ENCODE measurements at places on chromosomes 2 and 18.
A peak's percentile ranks its signal among the peaks of the same experiment; 100 is the strongest.

DNA sequence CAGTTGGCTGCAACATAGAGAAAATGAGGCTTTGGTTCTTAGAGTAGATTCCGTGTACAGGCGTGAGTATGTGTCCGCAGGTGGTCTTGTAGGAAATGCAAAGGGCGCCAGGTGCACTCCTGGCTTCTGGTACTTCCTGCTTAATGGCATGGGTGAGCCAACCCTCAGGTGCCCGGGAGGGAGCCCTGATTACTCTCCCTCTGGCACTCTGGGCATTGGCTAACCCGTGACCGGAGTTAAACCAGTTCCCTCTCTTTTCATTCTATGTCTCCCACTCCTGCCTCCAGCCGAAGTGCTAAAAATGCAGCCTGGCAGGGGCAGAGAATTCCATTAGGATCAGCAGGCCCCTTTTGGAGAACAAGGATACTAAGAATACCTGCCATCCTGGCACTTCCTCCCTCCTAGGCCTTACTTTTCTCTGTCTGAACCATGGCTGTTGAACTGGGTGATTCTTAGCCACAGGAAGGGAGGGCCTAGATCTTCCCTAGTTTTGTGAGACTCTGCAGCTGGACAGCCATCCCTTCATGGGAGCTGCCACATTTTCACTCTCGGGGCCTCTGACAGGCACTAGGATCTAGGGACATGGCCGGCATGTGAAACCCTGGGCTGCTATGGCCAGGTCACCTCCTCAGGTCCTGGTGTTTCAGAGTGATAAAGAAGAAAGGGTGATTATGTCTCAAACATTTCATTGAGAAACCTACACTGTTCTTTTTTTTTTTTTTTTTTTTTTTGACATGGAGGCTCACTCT is 6.5 kb downstream of the MERTK start:
- no peak for DNase-seq

DNA sequence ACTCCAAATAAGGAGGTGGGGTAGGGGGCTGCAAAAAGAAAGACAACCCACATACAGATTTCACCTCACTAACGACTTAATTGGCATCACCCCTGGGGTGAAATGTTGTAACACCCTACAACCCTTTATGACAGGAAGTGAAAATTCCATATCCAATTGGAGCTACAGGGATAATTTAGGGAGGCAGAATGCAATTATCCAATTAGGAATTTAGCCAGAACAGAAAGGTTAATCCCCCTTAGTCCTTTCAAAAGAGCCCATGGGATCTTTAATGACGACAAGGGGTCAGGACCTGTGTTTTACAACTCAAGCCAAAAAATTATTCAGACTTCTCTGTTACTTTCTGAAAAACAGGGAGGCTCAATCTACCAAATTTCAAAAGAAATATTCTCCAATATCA is 1027.1 kb downstream of the TMEM182 start:
- no peak for DNase-seq

DNA sequence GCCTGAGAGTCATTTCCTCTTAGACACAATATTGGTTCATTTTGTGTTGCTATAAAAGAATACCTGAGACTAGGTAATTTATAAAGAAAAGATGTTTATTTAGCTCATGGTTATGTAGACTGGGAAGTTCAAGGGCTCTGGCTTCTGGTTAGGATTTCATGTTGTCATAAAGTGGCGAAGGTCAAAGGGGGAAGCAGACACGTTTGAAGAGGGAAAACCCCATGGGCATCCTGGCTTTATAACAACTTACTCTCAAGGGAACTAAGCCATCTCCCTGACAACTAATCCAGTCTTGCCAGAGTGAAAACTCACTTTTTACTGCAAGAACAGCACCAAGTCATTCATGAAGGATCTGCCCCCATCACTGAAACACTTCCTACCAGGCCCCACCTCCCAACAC is 89.7 kb upstream of the RNF152 start:
- DNase-seq: no peak

- DNase-seq: no peak
These were observed 18.4 kb downstream of the DNER start for GRCh38 chr2:229695961-229696360.

- no peak for DNase-seq
These were observed 128.4 kb upstream of the MC4R start for GRCh38 chr18:60500960-60501359.

DNA sequence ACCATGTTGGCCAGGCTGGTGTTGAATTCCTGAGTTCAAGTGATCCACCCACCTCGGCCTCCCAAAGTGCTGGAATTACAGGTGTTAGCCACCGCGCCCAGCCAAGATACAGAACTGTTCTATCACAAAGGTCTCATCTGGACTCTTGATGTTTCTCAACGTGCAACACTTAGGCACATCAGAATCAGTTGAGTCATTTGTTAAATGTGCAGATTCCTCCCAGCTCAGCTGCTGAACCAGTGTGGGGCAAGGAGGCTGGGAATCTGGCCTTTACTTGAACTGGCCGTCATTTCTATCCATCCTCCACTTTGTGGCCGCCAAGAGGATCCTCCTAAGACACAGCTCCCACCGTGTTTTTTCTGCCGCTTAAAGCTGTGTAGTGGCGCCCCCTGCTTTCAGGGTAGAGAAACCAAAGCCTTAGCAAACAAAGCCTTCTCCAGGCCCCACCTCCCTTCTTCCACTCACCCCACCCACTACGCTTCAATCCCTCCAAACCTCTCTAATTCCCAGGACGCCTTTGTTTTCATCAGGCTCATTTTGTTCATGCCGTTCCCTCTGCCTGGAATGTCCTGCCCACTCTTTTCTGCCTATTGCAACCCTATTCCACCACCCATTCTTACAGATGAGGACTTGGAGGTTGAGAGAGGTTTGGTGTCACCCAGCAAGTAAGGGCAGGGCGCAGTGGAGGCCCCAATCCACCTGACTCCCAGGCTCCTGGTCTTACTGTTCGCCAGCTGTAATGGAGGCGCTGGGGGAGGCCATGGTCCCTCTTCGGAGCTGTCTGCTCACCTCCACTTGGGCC is 776 bp upstream of the SPEG start:
- DNase-seq: peak; percentile 91

GRCh38 chr2:151097128-151097527 is 164.5 kb downstream of the RBM43 start:
- DNase-seq: no peak

GRCh38 chr2:203579730-203580129 is 44.6 kb upstream of the RAPH1 start:
- DNase-seq: no peak

- DNase-seq: no peak
These were observed 285.7 kb downstream of the EPHA4 start for GRCh38 chr2:221286406-221286805.

DNA sequence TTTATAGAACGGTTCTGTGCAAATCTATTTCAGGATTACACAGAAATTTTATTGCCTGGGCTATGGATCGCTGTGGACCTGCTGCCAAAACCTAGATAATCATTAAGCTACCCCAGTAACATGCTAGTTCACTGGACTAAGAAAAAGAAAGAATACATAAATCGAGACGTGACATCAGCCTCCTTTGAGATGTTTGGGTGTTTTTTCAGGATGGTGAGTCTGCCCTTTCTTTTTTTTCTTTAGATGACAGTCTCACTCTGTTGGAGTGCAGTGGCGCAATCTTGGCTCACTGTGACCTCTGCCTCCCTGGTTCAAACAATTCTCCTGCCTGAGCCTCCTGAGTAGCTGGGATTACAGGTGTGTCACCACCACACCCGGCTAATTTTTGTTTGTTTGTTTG is 52.0 kb downstream of the FHOD3 start:
- DNase-seq: no peak

GRCh38 chr2:171479154-171479814 is 43.0 kb upstream of the CYBRD1 start:
- DNase-seq: no peak

- no peak for DNase-seq
These were observed 377.5 kb upstream of the CYRIA start for GRCh38 chr2:17043173-17043572.

DNA sequence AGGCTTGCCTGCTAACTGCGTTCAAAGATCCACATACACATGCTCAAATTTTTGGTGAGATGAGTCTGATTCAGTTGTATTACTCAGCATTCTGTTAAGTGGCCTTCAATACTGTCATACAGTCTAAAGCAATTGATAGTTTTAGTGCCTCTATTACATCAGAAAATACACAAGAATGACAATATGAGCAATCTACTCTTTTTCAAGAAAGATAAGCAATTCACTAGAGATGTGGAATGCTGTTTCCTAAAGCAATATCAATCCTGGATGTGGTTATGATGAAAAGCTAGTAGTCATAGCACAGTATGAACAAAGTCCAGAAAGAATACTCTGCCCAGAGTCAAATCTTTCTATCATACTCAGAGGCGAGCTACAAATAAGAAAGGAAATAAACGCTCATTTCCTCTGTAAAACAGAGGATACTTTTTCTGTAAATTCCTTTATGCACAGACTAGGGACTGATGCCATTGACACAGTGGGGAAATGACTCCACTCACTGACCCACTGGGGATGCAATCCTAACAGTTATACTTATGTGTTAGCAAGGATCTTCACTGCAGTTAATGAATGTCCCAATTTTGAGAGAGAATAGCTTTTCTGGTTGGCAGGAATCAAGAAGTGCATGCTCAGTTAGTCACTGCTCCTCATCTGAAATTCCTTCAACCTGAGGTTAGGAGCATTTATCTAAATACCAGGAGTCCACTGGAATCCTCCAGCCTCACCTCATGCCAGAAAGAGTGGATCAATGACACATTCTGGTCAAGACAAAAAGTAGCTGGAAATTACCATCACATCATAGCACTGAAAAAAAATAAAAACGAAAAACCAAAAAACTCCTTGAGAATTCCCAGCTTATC is 83.3 kb downstream of the PDE11A start:
- no peak for DNase-seq

DNA sequence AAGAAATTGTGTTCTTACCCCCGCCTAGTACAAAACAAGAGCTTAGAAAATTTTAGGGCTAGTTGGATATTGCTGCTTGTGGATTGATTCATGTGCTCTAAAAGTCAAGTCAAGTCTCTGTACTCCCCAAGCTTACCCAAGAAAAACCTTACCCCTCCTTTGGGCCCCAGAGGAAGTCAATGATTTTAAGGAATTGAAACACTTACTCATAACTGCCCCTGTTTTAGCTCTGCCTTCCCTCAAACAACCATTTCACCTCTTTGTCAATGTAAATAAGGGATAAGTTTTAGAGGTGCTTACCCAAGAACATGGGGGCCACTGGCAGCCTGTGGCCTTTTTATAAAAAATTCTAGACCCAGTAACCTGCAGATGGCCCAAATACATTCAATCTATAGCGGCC is 136.6 kb upstream of the RMP24 start:
- DNase-seq: no peak
